H4 (cell line): ENCODE measurements at places on chromosomes 11 and 22. TPM values are rescaled to one million over a fixed set of nuclear protein-coding genes. Genes with fewer than 3 reads are reported as not detected.

GRCh38 chr11:132055296-132055695, 684.9 kb downstream of the NTM start:
- DNase-seq = peak; percentile 59

- DNase-seq = no peak
These were observed 719.1 kb upstream of the ANO3 start for GRCh38 chr11:25612806-25613205.

GRCh38 chr11:112614605-112615004, 346.6 kb upstream of the NCAM1 start:
- DNase-seq = no peak

- no peak for DNase-seq
These were observed 2.1 kb upstream of the LRRC55 start for GRCh38 chr11:57179681-57180080.

The B4GALNT4 gene
- 6.5 and 11.1 TPM in 2 replicates for total RNA-seq

The OR52H1 gene
- not detected in 2 replicates for total RNA-seq

The IGF2 gene
- 0.60 and 2.0 TPM in 2 replicates for total RNA-seq

The RBM4B gene
- total RNA-seq = 31.2 and 46.5 TPM in 2 replicates

The NUCB2 gene
- 66.8 and 83.7 TPM in 2 replicates for total RNA-seq

The NCR3LG1 gene
- 3.5 and 4.6 TPM in 2 replicates for total RNA-seq
